H4 (cell line): ENCODE measurements at places on chromosomes 4 and X.

DNA sequence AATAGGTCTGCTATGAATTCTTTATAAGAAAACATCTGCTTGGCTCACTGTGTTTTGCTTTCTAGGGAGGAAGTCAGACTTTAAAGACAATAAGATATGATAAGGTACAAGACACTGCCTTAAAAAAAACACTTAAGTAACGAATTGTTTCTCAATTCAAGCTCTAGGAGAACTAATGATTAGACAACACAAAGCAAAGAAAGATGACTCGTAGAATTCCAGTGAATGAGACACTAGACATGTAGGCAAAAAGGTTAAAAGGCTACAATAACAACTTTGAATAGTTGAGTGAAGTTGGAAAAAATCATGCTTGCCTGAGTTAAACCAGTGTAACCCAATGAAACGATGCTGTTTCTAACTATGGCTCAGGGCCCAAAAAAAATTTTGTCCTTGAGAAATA lies 344.4 kb upstream of the ACTRT1 start:
- no peak for DNase-seq

DNA sequence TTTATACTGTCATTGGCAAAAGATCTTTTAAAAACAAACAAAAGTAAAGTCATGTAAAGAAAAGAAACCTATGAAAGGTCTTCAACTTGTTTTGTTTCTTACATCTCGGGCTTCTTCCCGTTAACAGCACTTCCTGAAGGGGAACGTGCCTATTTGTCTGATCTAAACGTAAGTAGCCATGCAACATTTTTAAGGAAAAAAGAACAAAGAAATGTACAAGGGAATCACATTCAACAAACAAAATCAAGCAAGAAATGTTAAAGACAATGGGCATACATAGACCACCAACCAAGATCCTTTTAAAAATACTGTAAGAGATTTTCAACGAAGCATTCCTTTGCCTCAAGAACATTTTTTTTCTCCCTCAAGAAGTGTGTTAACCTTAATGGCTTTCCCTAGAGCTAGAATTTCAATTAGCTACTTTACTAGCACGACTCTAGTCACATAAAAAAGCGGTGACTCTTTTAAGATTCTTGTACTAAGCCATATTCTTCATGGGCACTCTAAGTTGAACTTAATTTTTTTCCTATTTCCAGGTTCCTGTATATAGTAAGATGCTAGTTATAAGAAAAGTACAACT lies 112.0 kb upstream of the TTC29 start:
- DNase-seq, result peak; percentile 35

DNA sequence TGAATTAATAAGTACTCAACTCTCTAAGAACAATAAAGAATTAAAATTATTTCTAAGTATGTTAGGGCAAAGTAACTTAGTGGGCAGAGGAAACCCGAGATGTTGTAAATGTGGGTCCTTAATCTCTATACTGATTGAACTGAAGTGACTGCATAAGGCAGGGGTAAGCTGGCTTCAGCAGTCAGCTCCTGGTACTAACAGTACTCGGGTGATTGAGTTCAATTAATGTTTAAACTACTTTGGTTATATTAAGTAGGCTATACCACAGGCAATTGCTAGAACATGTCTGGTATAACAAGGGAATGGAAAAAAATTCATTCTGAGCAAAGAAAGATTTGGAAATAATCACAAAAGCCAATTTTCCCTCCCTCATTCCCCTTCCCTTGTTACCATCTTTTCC lies 90.7 kb downstream of the LNX1 start:
- DNase-seq, result no peak

DNA sequence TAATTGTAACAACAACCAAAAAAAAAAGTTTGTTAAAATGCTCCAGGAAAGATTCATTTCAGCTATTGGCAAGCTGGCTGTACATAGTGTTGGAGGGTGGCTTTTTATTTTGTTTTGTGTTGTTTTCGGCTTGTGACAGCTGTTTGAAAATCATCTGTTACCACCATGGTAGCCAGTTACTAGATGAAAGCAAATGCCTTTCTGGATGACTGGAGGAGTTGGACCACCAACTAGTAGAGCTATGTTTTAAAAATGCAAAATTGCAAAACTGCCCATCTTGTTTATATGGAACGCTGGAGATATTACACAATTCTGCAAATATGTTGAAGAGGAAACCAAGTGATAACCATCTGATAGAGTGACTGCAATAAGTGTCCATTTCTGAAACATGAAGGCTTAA lies 53.2 kb upstream of the TNIP3 start:
- no peak for DNase-seq

DNA sequence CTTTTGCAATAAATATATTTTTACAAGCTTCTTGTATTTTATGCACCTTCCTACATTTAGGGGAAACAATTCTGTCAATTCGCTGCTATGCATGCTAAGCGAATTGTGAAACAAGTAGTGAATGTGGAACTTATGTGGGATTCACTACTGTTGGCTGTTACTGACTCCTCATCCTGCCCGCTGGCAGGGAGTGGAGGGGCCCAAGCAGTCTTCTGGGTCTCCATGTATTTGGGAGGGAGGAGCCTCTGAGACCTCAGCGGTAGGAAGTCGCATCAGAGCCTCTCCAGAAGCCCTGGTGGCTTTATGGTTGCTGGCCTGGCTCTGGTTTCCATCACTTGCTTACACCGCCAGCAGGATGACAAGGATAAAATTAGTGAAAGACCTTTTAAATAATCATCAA lies 3.7 kb upstream of the SETD7 start:
- no peak for DNase-seq

- DNase-seq, result no peak
Observed at GRCh38 chr4:108619372-108620100, 840 bp upstream of the RPL34 start.

GRCh38 chr4:43277003-43277402 lies 384.5 kb downstream of the GRXCR1 start:
- DNase-seq, result no peak

DNA sequence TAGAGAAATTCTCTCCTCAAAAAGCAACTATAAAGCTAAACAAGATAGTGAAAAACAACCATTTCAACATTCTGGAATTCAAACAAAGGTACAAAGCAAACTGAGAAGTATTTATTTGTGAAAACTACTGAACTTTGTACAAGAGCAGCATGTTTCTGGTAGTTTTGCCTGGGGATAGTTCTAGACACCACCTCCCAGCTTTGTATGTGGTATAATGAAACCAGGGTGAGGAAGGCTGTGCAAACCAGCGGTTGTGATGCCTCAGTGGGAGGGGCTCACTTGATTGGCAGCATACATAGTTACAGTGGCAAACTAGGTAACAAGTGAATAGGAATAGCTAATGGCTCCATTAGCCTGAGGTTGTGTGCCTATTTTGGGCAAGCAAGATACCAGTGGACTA lies 18.6 kb upstream of the FRMD7 start:
- no peak for DNase-seq

DNA sequence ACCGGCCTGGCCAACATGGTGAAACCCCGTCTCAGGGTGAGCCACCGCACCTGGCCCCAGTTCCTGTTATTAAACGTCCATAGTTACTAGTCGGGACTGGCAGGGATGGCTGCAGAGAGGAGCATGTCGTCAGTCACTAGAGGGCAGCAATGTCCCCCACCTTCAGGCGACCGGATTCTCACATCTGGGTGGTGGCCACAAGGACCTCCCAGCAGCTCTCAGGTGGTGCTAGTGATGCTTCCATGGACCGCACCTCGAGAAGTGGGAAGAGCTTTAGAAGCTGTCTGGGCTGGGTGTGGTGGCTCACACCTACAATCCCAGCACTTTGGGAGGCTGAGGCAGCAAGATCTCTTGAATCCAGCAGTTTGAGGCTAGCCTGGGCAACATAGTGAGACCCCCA lies 13.3 kb upstream of the IL3RA start:
- peak; percentile 74 for DNase-seq

- peak; percentile 44 for DNase-seq
Observed at GRCh38 chr4:159655547-159655946, 552.7 kb downstream of the RAPGEF2 start.

DNA sequence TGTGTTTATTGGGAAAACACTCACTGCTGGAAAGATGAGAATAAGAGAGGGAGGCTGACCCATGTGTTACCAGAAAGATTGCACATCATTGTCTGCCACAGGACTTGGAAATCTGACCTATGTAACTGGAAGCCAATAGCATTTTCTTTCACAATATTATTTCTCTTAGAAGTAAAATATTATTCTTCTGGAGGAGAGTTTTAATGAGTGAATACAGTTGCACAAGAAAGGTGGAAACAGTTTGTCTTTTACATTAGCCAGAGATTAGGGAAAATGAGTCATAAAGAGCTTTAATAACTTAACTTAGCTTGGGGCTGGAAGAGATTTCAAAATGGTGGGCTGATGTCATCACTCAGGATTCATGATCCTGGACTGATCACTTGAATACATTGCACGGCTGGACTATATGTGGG lies 31.5 kb upstream of the LNX1 start:
- no peak for DNase-seq

DNA sequence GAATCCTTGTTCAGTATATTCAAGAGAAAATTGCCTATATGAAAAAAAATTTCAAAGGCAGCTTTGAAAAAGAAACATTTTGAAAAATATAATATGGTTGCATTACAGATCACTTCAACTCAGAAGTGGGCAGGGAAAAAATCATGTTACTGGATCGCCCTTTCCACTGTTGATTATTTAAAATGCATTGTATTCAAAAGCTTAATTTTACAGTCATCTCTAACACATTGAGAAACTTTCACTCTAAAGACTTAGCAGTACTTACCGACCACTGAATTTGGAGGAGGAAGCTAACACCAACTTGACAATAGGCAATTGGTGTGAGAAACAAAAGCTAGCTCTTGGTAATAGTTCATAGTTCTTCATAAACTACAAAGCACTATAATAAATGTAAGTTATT lies 101.9 kb downstream of the CEP135 start:
- DNase-seq, result no peak

- DNase-seq, result no peak
Observed at GRCh38 chr4:92447255-92447905, 143.6 kb downstream of the GRID2 start.

DNA sequence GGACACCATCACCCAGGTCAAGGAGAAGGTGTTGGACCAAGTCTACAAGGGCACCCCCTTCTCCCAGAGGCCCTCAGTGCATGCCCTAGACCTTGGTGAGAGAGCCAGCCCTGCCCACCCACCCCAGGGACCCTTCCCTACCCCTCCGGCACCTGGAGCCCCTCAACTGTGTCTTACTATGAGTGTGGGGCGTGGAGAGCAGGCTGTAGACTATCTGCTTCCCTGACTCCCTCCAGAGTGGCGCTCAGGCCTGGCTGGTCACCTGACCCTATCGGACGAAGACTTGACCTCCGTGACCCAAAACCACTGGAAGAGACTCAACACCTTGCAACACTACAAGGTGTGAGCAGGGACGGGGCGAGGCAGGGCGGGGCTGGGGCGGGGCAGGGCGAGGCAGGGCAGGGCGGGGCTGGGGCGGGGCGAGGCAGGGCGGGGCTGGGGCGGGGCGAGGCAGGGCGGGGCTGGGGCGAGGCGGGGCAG lies 4.7 kb upstream of the SRPK3 start:
- no peak for DNase-seq

GRCh38 chr4:104500442-104500841 lies 5.7 kb upstream of the CXXC4 start:
- no peak for DNase-seq

GRCh38 chr4:186554539-186554913 lies 841 bp downstream of the MTNR1A start:
- DNase-seq, result no peak

DNA sequence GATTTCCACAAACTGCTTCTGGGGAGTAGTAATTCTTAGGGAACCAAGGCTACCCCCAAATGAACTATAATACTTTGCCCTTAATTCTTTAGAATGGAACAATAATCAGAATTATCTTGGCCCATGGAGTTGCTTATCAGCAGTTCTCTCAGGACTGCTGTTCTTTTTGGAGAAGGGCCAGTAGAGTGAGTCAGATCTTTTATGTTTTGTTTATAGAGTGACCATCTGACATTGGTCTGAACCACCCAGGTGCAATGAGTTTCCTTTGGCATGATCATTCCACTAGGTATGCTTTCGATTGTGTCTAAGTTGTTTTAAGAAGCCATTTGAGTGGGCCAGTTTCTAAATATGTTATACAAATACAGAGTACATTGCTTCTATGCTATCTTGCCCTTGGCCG lies 31.8 kb downstream of the PRRG1 start:
- DNase-seq, result peak; percentile 66
